ENCODE measurements at places on chromosomes 1 and 21. TPM values are rescaled to one million over a fixed set of nuclear protein-coding genes. Genes with fewer than 3 reads are reported as not detected.

EPS8L3 gene
- not detected for total RNA-seq

HTR1D gene
- total RNA-seq, result not detected

AKIRIN1 gene
- 86.0 TPM for total RNA-seq

ATAD3C gene
- 0.30 TPM for total RNA-seq

SHISA4 gene
- total RNA-seq, result 0.26 TPM

ANKRD34A gene
- 5.8 TPM for total RNA-seq

KCNA2 gene
- total RNA-seq, result 0.25 TPM

BARHL2 gene
- total RNA-seq, result not detected

NPL gene
- 4.0 TPM for total RNA-seq

PPM1J gene
- total RNA-seq, result 0.88 TPM

GJA8 gene
- not detected for total RNA-seq

RAB25 gene
- 0.77 TPM for total RNA-seq

TNNT2 gene
- not detected for total RNA-seq

SELP gene
- total RNA-seq, result 1.4 TPM

CD53 gene
- total RNA-seq, result 238 TPM

FCRL6 gene
- not detected for total RNA-seq

Data from activated CD4-positive, alpha-beta T cell treated with anti-CD3 and anti-CD28 coated beads for 36 hours (primary cell).